ENCODE measurements at places on chromosomes 5 and 9. TPM values are rescaled to one million over a fixed set of nuclear protein-coding genes. Genes with fewer than 3 reads are reported as not detected.

DNA sequence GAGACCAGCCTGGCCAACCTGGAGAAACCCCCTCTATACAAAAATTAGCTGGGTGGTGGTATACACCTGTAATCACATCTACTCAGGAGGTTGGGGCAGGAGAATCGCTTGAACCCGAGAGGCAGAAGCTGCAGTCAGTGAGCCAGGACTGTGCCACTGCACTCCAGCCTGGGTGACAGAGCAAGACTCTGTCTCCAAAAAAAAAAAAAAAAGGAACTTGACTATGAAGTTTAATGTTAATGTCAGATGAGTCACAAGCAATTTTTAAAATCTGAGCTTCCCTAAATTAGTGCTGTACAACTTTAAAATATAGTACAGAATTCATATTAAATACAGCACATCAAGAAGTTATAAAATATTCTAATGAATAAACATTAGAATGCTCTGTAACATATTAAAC, 1.5 kb downstream of the MEIKIN start:
- H3K4me1 ChIP-seq: no peaks in the 10 kb centered on the region
- H3K4me3 ChIP-seq: no peak overlapping the region
- peaks cover under 1% of the 10 kb centered on the region for H3K27me3 ChIP-seq
- H3K36me3 ChIP-seq: peaks cover 4% of the 10 kb centered on the region
- no peak for DNase-seq

DNA sequence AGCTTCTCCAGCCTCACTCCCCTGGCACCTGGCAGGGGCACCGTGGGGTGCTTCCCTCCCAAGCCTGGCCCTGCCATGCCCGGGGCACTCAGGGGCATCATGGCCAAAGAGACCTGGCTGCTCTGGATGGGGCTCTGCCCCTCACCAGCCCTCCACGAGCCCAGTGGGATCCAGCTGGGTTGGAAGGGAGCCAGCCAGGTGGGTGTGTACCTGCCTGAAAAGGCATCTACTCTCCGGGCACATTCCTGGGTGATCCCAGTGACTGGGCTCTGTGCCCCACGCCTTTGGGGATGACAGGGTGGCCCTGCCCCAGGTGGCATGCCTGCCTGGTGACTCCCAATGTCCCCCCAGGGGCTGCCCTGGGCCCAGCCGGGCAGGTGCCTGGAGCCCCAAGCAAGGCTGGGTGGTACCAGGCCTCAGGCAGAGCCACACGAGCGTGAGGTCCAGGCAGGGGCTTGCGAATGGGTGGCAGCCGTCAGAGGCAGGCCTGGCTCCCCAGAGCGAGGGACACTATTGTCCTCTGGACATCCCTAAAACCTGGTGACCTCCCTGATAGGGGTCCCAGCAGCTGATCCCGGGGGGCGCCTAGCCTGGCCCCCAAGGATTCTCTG, 777 bp downstream of the GPSM1 start:
- H3K27ac ChIP-seq: no peak overlapping the region
- DNase-seq: no peak
- H3K36me3 ChIP-seq: no peaks in the 10 kb centered on the region
- H3K27me3 ChIP-seq: no peaks in the 10 kb centered on the region
- no peak overlapping the region for H3K4me3 ChIP-seq

GRCh38 chr5:150175076-150175475, 8.5 kb downstream of the CDX1 start:
- no peak overlapping the region for H3K4me3 ChIP-seq
- peaks cover 30% of the 10 kb centered on the region for H3K27me3 ChIP-seq
- H3K36me3 ChIP-seq: no peaks in the 10 kb centered on the region
- no peak for DNase-seq
- no peaks in the 10 kb centered on the region for H3K4me1 ChIP-seq

DNA sequence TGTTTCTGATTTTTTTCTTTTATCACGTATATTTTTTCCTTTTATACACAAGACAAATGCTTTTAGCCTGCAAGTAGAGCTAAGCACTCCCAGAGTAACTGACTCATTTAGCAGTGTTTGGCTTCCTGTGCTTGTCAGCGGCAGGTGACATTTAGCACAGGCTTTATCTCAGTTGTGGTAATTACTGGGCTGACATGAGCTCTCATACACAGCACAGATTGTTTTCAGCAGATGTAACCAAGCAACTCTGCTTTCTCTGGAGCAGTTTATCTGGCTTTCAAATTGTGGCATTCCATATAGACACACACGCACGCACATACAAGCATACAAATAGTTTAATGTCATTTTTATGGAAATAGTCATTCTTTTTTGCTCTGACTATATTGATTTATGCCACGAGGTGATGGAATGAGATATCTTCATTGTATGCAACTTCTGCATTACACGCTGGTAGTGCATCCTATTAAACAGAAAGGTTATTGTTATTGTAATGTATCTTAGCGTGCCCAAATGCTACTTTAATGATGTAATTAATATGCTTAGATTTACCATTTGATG, 379.0 kb upstream of the GRAMD2B start:
- H3K27me3 ChIP-seq: no peaks in the 10 kb centered on the region
- no peak overlapping the region for H3K4me3 ChIP-seq
- no peaks in the 10 kb centered on the region for H3K36me3 ChIP-seq
- H3K4me1 ChIP-seq: no peaks in the 10 kb centered on the region
- no peak for DNase-seq

GRCh38 chr9:5453004-5453403, 2.7 kb downstream of the CD274 start:
- H3K4me3 ChIP-seq: peak overlapping the region; percentile 55
- no peak for DNase-seq
- peak overlapping the region; percentile 39 for H3K27ac ChIP-seq
- H3K27me3 ChIP-seq: no peaks in the 10 kb centered on the region

- no peak overlapping the region for H3K4me3 ChIP-seq
- H3K36me3 ChIP-seq: no peaks in the 10 kb centered on the region
- peaks cover 11% of the 10 kb centered on the region for H3K27me3 ChIP-seq
- no peaks in the 10 kb centered on the region for H3K4me1 ChIP-seq
- H3K27ac ChIP-seq: no peak overlapping the region
These were observed 114.6 kb downstream of the MRPL36 start for GRCh38 chr5:1685066-1685465.

The CFAP90 gene
- total RNA-seq: not detected

The COL5A1 gene
- 0.86 TPM for total RNA-seq

The CDC20B gene
- 0.48 TPM for total RNA-seq
